ENCODE measurements at places on chromosomes 11 and 22.

DNA sequence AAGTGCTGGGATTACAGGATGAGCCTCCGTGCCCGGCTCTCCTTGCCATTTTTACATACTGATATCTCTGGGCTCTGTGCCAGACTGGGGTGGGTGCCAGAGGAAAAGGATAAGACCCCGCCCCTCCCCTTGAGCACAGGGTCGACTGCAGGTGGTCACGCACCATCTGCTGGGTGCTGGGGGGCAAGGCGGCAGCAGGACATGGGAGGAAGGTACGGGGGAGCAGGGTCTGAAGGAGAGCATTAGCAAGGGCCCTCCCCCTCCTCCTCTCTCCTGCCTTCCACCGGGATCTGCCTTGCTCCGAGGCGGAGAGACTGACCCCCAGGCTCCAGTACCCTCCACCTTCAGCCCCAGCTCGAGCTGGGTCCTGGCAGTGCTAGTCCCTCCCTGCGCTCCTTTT, 9.7 kb upstream of the PGA3 start:
- no peak for DNase-seq

DNA sequence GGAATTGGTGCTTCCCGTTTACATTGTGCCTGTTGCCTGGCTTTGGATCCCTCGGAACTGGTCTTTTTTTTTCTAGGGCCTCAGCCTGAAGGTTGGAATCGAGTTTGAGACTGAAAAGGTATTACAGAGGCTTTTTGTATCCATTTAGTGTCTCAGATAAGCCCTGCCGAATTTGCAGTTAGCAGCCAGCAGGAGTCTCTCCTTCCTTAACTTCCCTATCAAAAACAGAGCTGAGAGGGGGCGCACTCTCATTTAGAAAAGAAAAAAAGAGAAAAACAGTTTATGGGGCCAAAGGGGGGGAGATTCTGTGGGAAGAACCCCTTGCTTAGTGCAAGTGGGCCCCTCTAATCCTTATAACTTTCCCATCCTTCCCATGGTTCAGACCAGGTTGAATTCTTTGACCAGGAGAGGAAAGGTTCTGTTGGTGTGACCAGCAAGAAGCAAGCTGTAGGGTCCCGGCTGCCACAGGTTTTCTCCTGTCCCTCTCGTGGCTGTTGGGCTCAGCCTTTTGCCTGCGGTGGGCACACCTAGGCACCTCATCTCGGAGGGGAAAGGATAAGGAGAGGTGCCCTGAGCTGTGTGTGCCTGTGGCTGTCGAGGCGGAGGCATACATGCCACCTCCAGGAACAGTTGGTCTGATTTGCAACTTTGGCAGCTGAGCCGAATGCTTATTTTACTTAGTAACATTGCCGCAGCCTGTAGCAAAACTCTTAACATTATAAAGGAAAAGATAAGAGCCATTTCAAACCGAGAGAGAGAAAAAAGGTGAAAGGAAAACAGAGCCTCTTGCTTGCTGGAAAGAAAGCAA, 565.0 kb upstream of the CNTN5 start:
- no peak for DNase-seq

- DNase-seq = no peak
Observed at GRCh38 chr22:40473703-40474102, 103.3 kb downstream of the SGSM3 start.

DNA sequence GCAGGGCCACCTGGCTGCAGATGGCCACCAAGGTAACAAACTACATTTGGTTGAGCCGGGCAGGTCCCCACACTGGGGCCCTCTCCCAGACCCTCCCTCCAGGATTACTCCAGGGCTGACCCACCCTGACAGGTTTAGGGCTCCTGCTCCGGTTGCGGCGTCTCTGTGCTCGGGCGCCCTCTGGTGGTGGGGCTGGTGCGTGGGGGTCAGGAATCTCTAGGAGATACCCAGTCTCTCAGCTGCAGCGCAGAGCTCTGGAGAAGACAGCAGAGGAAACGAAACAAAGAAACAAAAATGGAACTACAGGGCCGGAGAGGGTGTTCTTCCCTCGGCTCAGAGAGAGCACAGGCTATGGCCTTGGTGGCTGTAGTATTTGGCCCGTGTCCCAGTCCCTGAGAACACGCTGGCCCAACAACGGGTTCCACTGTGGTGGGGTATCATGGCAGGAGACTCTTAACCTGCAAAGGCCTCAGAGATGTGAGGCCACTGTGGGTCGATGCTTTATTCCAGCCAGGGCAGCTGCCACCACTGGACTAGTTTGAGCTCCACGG, 2.4 kb downstream of the C11orf96 start:
- DNase-seq = peak; percentile 59

GRCh38 chr11:125802387-125802786, 14.5 kb downstream of the PATE3 start:
- no peak for DNase-seq

- no peak for DNase-seq
Observed at GRCh38 chr11:102139081-102139498, 28.8 kb downstream of the YAP1 start.

DNA sequence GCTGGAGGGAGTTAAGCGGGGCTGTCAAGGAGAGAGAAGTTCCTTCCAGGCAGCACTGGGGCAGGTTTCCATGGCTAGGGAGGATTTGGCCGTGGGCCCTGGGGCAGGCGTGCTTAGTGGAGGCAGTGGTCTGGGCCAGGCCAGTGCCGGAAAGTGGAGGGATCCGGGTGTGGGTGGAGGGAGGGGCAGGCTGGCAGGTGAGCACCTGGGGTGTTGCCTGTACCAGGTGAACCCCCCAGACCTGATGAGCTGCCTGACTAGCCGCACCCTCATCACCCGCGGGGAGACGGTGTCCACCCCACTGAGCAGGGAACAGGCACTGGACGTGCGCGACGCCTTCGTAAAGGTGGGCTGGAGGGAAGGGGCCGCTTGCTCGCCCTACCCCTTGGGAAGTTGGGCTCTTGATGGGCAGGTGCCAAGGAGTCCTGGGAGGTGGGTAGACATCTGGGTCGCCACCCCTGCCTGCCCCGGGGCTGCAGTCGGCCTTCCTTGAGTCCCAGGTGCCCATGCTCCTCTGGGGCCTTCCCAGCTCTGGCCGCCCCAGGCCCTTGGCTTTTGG, 32.0 kb downstream of the MYO7A start:
- DNase-seq = no peak

GRCh38 chr22:36961626-36962025, 48.2 kb downstream of the CSF2RB start:
- DNase-seq = no peak

- DNase-seq = no peak
Observed at GRCh38 chr11:126592496-126593410, 237.3 kb downstream of the ST3GAL4 start.

GRCh38 chr11:31030138-31030792, 339.3 kb downstream of the DCDC1 start:
- no peak for DNase-seq

DNA sequence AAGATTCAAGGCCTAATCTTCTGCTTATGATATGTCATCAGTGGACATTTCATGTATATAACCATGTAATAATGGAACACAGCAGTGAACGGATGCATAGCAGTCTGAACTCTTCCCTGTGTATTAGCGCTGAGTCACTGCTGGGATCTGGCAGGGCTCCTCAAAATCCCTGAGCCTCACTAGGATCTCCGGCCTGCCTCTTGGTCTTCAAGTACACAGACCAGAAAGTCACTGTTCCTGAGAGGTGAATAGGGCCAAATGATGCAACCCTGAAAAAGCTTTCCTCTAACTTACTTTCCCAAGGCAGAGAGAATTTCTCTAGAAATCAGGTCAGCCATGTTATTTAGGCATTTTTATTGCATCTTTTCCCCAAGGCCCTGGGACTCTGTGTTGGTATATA, 35.0 kb downstream of the POU2AF1 start:
- DNase-seq = no peak

GRCh38 chr11:15577519-15577918, 462.8 kb downstream of the INSC start:
- DNase-seq = no peak

- no peak for DNase-seq
Observed at GRCh38 chr11:69683764-69684333, 8.7 kb upstream of the LTO1 start.

DNA sequence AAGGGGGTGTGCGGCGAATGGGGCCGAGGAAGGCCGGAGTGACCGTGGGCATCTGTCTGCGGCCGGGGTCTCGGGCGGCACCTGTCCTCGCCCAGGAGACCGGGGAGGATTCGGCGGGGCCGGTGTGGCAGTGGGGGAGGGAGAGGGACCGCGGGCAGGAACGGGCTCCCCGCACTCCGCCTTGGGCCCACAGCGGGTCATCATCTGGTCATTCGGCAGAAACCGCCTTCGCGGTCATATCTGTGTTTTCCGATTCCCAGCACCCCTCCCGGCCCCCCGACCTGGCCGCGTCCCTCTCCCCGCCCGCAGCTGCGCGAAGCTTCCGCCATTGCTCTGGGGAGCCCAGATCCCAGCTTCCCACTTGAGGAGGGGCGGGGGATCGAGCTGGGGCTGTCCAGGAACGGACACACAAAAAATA, 824 bp upstream of the CBX6 start:
- DNase-seq = no peak

GRCh38 chr11:84465040-84465439, 1162.1 kb downstream of the DLG2 start:
- DNase-seq = no peak

- DNase-seq = peak; percentile 32
Observed at GRCh38 chr11:3037040-3037944, 19.9 kb downstream of the CARS1 start.

DNA sequence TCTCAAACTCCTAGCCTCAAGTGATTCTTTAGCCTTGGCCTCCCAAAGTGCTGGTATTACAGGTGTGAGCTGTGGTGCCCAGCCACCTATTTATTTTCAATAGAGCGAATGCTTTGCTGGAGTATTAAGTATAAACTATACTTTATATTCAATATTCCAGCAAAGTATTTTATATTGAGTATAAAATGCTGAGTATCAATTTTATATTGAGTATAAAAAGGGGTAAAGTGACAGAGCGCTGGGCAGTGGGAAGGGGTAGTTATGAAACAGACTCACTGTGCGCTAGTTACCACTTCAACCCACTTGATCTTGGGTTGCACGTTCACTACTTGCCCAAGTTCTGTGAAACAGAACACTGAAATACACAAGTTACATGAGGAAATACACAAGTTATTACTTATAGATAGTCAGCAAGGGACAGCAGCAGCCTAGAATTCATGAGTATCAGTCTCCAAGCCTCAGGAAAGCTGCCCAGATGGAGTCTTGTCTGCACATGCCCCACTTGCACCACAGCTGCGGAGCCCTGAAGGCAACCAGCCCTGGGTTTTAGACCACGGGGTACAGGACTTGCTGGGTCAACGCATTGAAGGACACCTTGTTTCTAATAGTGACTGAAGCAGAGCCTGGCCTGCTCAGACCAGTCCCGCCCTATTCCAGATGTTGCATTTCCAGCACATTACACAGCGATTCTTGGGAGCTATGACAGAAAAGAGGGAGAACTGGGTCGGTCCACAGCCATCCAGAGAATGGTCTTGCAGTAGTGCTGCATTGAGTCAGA, 51.6 kb upstream of the SYT13 start:
- DNase-seq = no peak

GRCh38 chr11:637593-638521, 788 bp downstream of the DRD4 start:
- peak; percentile 10 for DNase-seq

DNA sequence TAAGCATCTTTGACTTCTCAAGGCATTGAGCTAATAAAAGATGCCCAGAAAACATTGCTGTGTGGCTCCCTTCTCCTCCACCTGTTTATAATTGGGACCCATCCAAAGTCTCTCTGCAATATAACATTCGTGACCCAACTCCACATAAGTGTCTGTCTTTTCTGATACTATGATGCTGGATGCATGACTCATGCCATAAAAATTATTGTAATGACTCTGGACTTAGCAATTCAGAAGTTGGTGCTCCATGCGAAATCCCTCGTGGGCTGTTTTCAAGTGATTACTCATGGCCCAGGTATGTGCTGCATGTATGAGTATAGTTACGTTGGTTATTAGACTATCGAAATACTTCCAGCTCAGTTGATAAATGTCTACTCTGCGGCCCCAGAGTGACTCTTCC, 11.7 kb downstream of the FJX1 start:
- DNase-seq = no peak

- DNase-seq = no peak
Observed at GRCh38 chr11:69831985-69832384, 12.8 kb upstream of the FGF3 start.

- no peak for DNase-seq
Observed at GRCh38 chr11:13917904-13918303, 44.6 kb upstream of the SPON1 start.

- no peak for DNase-seq
Observed at GRCh38 chr11:60933416-60934123, 9.3 kb downstream of the TMEM132A start.

DNA sequence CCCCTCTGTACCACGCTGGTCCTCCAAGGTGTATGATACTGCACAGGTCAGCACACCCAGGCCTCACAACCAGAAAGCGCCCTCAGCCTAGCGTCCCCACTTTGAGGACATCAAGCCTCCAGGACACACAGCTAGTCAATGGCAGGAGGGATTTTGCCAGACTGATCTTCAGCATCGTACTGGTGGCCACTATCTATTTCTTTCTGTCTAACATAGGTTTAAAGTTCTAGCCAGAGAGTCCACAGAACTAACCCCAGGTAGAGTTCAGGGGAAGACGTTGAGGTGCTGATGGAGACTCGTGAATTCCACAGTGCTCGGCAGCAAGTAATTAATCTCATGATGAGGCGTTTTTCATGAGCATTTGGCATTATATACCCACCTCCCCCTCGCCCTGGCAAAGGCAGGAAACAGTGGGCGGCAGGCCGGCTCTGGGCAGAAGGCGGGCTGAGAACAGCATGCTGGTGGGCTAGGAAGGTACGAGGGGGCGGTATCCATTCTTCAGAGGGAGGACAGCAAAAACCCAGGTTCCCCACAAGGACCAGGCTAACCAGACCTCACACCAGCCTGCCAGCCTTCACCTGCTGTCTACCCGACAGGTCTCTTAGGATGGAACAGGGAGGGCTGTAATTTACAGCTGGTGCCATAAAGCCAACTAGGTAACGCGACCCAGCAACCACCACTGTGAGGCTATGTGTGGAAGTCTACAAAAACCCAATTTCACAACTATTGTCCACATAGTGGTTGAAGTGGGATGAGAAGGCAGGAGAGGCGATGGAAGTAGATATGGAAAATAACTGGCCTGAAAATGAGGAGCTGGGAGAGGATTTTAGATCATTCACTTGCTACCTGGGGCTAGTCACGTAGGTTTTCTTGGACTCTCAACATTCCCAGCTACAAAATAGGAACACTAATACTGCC, 18.5 kb downstream of the MYH9 start:
- DNase-seq = peak; percentile 52

DNA sequence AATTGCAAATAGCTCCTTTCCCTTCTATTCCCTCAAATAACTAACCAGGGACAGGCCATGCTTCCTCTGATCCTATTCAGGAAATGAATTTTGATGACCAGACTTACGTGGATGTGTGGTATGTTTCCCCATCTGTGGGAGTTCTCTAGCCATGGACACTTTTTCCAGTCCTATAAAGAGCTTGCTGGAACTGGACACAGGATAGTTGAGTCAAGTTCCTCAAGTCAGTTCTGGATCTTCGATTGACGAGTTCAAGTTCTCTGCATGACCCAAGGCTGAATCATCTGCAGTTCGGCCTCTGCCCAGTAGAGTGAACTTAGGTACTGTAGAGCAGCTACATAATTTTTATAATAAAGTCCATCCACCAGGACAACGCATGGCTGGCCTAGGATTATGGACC, 52.7 kb upstream of the CCND1 start:
- DNase-seq = no peak

Measured in activated naive CD4-positive, alpha-beta T cell treated with anti-CD3 and anti-CD28 coated beads, Interleukin-2, amount 50 U/mL, for 16 hours (primary cell).